Stimulated activated CD4-positive, alpha-beta T cell treated with anti-CD3 and anti-CD28 coated beads, Interleukin-1b, Interleukin-23, amount 100 ng/mL, for 24 hours (primary cell): ENCODE measurements at places on chromosomes 7 and 10.

DNA sequence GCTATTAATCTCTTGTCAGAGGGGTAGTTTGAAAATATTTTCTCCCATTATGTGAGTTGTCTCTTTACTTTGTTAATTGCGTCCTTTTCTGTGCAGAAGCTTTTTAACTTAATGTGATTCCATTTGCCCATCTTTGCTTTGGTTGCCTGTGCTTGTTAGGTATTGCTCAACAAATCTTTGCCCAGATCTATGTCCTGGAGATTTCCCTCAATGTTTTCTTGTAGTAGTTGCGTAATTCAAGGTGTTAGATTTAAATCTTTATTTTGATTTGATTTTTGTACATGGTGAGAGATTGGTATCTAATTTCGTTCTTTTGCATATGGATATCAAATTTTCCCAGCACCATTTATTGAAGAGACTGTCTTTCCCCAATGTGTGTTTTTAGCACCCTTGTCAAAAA is 567.2 kb downstream of the DNAJB9 start:
- no peak for DNase-seq

GRCh38 chr10:86959737-86960002 is 1.3 kb downstream of the SNCG start:
- no peak for DNase-seq

- no peak for DNase-seq
Measured at GRCh38 chr7:784971-785370, 47.3 kb upstream of the SUN1 start.

DNA sequence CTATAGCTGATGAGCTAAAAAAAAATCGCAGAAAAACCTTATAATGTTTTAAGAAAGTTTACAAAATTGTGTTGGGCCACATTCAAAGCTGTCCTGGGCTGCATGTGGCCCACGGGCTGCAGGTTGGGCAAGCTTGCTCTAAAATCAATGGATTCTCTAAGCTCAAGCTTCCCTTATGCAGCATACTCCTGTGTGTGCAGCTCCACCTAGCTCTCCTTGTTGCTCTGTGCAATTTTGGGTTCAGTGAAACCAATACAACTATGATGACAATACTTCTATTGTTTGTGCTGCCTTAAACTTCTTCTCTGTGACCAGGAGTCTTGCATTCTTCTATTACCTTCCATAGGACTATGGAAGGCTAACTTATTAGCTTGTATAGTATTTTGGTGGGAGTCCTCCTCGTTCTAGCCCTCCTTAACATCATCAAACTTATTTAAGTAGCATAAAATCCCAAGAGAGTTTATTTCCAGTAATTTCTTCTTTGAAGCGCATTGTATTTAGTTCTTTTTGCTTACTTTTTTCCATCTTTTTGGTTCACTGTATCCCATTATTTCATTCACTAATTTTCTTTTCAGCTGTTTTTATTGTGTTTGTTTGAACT is 170.9 kb upstream of the SMIM30 start:
- no peak for DNase-seq

DNA sequence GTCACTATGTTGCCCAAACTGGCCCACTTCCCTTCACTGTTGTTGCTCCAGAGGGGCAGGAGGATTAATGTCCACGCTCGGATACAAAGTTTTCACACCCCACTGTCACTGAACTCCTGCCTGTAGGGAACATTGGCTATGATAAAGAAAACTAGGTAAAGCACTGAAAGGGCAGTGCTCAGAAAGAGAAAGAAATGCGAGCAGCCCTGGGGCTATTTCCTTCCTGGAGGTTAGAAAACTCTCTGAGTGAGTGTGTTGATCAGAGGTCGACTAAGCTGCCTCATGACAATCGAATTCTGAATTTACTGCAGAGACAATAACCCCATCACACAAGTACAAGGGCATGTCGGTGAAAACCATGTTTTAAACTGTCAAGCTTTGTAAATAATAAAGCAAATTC is 227.2 kb upstream of the PITRM1 start:
- DNase-seq, result no peak

GRCh38 chr7:36082216-36082615 is 70.8 kb upstream of the EEPD1 start:
- no peak for DNase-seq

GRCh38 chr7:151411551-151411950 is 1.7 kb upstream of the WDR86 start:
- DNase-seq, result no peak

DNA sequence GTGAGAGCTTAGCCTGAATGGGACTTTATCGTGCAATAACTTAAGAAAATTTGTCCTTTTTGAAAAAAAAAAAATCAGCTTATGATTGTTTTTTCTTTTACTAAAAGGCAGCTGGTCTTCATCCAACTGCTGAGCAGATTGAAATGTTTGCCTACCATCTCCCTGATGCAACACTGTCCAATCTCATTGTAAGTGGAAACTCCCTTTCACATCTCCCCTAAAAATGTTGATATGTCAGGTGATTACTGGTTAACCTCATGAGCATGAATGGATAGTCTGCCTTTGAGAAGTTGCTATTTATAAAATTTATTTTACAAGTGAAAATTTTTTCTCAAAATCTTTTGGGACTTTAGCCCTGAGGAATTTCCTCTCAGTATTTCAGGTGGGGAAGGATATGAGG is 17.8 kb upstream of the HKDC1 start:
- no peak for DNase-seq

GRCh38 chr7:128381161-128381821 is 19.8 kb upstream of the PRRT4 start:
- no peak for DNase-seq

GRCh38 chr7:130965515-130965914 is 231.5 kb upstream of the KLF14 start:
- no peak for DNase-seq

DNA sequence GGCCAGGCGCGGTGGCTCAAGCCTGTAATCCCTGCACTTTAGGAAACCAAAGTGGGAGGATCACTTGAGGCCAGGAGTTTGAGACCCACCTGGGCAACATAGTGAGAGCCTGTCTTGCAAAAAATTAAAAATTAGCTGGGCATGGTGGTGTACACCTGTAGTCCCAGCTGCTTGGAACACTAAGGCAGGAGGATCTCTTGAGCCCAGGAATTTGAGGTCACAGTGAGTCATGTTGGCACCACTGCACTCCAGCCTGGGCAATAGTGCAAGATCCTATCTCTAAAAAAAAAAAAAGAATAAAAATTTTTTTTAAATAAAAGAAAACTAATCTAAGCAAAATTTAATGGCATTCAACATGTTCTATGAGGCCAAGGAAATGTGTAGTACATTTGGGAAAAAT is 44.9 kb upstream of the UBN2 start:
- no peak for DNase-seq

DNA sequence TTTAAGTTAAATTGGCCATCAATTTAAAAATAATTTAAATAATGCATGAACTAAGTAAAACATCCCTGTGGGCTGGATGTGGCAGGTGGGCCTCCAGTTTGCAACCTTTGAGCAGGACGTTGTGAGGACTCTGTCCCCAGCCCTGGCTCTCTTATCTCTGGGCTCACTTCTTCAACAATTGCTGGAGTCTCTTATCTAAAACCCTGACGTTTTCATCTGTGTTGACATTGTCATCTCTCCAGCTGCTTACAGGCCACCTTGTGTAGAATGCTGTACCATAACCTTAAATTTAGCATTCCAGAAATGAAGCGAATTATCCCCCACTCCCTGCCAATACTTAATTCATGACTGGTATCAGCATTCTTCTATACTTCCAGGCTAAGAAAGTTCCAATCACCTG is 3.2 kb upstream of the KIF5B start:
- DNase-seq, result no peak

- DNase-seq, result no peak
Measured at GRCh38 chr7:73881352-73882046, 20.5 kb downstream of the TMEM270 start.

DNA sequence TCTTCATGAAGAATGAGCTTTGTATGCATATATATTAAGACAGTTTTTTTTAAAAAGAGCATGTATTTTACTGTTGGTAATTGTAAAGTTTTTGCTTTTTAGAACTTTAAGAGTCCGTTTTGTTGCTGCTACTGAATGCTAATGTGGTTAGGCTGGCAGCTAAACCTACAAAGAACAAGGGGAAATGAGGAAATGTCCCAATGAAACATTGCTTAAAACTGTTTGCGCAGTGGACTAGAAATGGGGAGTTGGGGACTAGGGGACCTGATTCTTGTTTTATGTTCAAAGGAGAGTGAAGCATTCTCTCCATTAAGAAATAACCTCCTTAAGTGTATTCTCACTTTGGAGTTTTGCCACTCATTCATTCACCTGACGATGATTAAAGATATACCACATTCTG is 5.7 kb downstream of the NRF1 start:
- no peak for DNase-seq

DNA sequence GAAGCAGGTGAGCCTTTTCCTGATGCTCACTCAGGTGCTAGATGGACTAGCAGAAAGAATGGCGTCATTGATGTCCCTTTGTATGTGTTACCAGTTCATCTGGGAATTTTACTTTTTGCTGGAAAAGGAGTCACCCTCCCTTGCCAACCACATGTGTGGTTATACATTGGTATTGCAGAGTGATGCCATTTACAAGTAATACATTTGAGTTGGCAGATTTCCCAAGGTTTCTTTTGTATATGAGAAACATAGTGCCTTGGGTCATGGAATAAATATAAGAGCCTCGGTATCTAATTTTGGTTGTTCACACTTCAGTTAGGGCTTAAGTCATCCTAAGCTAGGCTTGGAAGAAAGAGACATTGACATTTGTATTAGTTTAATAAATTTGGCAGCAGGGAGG is 10.4 kb upstream of the ATXN7L1 start:
- no peak for DNase-seq

DNA sequence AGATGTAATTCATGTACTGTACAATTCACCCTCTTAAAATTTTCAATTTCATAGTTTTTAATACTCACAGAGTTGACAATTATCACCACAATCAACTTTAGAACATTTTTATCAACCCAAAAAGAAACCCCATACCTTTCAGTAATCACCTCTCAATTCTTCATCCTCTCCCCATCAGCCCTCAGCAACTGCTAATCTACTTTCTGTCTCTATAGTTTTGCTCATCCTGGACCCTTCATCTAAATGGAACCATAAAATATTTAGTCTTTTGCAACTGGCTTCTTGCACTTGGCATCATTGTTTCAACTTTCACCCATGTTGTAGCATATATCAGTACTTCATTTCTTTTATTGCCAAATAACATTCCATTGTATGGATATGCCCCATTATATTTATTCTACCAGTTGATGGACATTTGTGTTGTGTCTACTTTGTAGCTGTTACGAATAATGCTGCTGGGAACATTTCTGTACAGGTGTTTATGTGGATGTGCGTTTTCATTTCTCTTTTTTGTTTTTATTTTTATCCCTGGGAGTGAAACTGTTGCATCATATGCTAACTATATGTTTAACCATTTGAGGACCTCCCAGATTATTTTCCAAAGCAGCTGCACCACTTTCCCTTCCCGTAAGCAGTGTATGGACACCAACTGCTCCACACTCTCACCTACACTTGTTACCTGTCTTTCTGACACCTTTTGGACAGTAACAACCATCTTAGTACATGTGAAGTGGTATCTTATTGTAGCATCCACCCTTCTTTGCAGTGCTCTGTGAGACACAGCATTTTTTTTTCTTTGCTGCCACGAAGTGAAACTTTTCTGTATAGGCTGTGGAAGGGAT is 65.4 kb upstream of the APBB1IP start:
- no peak for DNase-seq

- DNase-seq, result no peak
Measured at GRCh38 chr7:128215281-128215680, 25.8 kb upstream of the LEP start.

- DNase-seq, result no peak
Measured at GRCh38 chr7:87767827-87768226, 108.3 kb downstream of the SLC25A40 start.

DNA sequence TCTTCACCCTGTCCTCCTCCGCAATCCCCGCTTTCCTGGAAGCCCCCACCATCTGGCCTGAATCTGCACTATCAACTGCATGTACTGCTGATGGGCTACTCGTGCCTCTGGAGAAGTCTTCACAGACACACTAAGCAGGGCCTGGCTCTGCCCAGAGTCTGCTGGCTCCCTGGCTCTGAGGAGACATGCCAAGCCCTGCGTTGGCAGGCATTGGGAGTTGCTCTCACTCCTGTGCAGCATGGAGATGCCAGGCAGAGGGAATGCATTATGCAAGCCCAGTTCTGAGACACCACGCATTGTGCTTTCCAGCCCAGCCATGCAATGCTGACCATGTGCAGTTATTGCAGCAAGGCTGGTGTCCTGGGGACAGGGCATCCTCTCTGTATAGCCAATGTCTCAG is 314.6 kb downstream of the CXCL12 start:
- no peak for DNase-seq

- DNase-seq, result peak; percentile 44
Measured at GRCh38 chr7:149625340-149625946, 127.8 kb upstream of the ZNF746 start.

DNA sequence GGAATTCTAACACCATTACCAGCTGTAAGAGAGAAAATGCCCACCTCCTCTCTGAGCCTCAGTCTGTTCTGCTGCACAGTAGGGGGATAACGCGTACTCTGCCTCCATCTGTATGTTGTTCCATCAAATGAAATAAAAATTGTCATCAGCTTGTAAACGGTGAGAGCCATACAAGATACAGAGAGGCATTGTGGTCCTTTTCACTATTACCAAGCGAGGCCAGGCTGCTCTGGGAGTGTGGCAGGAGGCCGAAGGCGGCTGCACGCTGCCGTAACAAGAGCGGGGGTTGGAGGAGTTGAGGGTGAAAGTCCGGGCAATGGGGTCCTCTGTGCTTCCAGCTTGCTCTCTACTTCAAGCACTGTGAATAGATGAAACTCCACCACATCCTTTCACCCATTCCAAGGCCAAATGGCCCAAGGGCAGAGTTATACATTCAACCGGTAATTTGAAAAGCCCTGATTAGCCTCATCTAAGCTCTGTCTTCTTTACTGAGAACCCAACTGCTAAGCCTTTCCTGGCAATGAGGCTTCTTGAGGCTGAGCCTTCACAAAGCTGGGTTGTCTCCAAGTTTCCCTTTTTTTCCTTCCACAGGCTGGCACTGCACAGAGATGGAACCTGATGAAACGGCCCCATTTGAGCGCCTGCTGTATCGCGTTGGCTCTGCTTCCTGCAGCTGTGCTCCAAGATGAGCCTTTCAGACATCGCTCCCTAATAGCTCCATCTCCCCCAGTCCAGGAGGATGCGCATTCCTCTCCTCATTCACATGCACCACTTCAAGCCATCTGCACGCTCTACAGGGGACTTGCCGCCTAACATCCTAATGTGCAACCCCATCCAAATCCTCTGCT is 47.2 kb downstream of the PYROXD2 start:
- no peak for DNase-seq

- no peak for DNase-seq
Measured at GRCh38 chr7:74256491-74257408, 2.6 kb upstream of the RFC2 start.
